Activated CD4-positive, alpha-beta T cell treated with anti-CD3 and anti-CD28 coated beads, Interleukin-2, amount 10 ng/mL, durations not matched to agents 7 days and 5 days (primary cell): ENCODE measurements at places on chromosomes 6 and 20. TPM values are rescaled to one million over a fixed set of nuclear protein-coding genes. Genes with fewer than 3 reads are reported as not detected.

GRCh38 chr20:7673841-7674240 is 266.4 kb downstream of the HAO1 start:
- H3K4me1 ChIP-seq = no peaks in the 10 kb centered on the region
- DNase-seq = no peak
- no peaks in the 10 kb centered on the region for H3K36me3 ChIP-seq

GRCh38 chr6:30127238-30128093 is 8.5 kb upstream of the TRIM40 start:
- peaks cover 13% of the 10 kb centered on the region for H3K4me1 ChIP-seq
- DNase-seq = no peak
- H3K27me3 ChIP-seq = peaks cover 70% of the 10 kb centered on the region
- H3K36me3 ChIP-seq = no peaks in the 10 kb centered on the region

DNA sequence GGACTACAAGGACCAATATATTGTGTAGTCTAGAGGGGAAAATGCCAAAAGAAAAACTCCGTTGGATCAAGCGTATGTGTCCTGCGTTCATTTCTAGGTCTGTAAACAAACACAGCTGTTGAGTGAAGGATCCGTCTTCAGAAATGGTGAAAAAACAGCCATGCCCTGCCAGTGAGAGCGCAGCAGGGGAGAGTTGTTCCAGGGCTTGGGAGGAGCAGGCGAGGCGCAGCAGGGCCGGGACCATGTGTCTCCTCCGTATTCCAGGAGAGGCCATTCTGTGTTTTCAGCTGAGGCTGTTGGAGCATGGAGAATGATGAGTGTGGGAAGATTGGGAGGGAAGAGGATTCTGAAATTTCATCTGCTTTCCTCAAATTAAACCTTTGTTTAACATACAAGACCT is 38.0 kb downstream of the BMP6 start:
- DNase-seq = no peak
- no peaks in the 10 kb centered on the region for H3K36me3 ChIP-seq
- H3K4me3 ChIP-seq = no peak overlapping the region
- H3K27me3 ChIP-seq = peaks cover 6% of the 10 kb centered on the region
- H3K4me1 ChIP-seq = no peaks in the 10 kb centered on the region

- H3K36me3 ChIP-seq = no peaks in the 10 kb centered on the region
- H3K4me3 ChIP-seq = no peak overlapping the region
- H3K27me3 ChIP-seq = no peaks in the 10 kb centered on the region
Measured at GRCh38 chr6:60643870-60644269, 1642.2 kb downstream of the KHDRBS2 start.

GRCh38 chr20:19440660-19441527 is 228.5 kb downstream of the SLC24A3 start:
- peaks cover 10% of the 10 kb centered on the region for H3K4me1 ChIP-seq
- no peak for DNase-seq
- H3K27me3 ChIP-seq = peaks cover 5% of the 10 kb centered on the region
- no peaks in the 10 kb centered on the region for H3K36me3 ChIP-seq
- no peak overlapping the region for H3K27ac ChIP-seq

GRCh38 chr20:33352258-33353012 is 48.9 kb downstream of the CDK5RAP1 start:
- no peak overlapping the region for H3K4me3 ChIP-seq
- no peak for DNase-seq
- H3K27ac ChIP-seq = peak overlapping the region; percentile 9
- H3K4me1 ChIP-seq = no peaks in the 10 kb centered on the region
- peaks cover 7% of the 10 kb centered on the region for H3K36me3 ChIP-seq

DNA sequence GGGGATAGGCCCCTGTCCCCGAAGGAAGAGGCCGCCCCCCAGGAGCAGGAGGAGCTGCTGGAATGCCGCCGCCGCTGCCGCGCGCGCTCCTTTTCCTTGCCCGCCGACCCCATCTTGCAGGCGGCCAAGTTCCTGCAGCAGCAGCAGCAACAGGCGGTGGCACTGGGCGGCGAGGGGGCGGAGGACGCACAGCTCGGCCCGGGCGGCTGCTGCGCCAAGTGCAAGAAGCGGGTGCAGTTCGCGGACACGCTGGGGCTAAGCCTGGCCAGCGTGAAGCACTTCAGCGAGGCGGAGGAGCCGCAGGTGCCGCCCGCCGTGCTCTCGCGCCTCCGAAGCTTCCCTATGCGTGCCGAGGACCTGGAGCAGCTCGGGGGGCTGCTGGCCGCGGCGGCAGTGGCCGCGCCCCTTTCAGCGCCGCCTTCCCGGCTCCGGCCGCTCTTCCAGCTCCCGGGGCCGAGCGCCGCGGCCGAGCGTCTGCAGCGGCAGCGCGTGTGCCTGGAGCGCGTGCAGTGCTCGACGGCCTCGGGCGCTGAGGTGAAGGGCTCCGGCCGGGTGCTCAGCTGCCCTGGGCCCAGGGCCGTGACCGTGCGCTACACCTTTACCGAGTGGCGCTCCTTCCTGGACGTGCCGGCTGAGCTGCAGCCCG is 630 bp downstream of the PPP1R3G start:
- DNase-seq = no peak
- no peaks in the 10 kb centered on the region for H3K36me3 ChIP-seq
- peaks cover 67% of the 10 kb centered on the region for H3K27me3 ChIP-seq
- H3K27ac ChIP-seq = no peak overlapping the region

- no peaks in the 10 kb centered on the region for H3K27me3 ChIP-seq
- no peak overlapping the region for H3K27ac ChIP-seq
- H3K36me3 ChIP-seq = no peaks in the 10 kb centered on the region
- DNase-seq = no peak
- H3K4me1 ChIP-seq = no peaks in the 10 kb centered on the region
- H3K4me3 ChIP-seq = no peak overlapping the region
Measured at GRCh38 chr20:14335052-14335451, 2.4 kb downstream of the FLRT3 start.

DNA sequence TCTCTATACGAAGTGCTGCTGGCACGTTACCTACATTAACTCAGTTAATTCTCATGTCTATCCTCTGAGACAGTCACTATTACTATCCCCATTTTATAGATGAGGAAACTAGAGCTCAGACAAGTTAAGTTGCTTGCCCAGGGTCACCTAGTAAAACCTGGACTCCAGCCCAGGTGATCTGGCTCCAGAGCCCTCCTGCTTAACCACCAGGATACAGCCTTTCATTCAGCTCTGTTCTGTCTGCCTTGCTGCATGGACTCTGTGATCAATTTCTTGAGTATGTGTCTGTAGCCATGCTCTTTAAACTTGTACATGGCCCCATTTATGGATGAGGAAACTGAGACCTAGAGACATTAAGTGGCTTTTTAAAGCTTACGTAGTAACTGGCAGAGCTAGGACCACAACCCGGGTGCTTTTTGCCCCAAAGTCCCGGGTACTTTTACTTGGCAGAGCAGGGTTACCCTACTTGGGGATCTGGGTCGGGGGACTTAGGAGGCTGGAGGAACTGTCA is 4.7 kb downstream of the CDKN1A start:
- peak overlapping the region; percentile 76 for H3K27ac ChIP-seq
- H3K4me3 ChIP-seq = no peak overlapping the region
- H3K4me1 ChIP-seq = peaks cover 41% of the 10 kb centered on the region
- peaks cover 50% of the 10 kb centered on the region for H3K36me3 ChIP-seq
- peaks cover 7% of the 10 kb centered on the region for H3K27me3 ChIP-seq

- no peaks in the 10 kb centered on the region for H3K36me3 ChIP-seq
- no peak overlapping the region for H3K4me3 ChIP-seq
Measured at GRCh38 chr6:116434056-116434725, 27.0 kb upstream of the CALHM6 start.

- H3K27me3 ChIP-seq = peaks cover 3% of the 10 kb centered on the region
- H3K27ac ChIP-seq = no peak overlapping the region
- no peaks in the 10 kb centered on the region for H3K4me1 ChIP-seq
- no peak for DNase-seq
- H3K36me3 ChIP-seq = no peaks in the 10 kb centered on the region
Measured at GRCh38 chr20:54228841-54229240, 21.0 kb downstream of the PFDN4 start.

DNA sequence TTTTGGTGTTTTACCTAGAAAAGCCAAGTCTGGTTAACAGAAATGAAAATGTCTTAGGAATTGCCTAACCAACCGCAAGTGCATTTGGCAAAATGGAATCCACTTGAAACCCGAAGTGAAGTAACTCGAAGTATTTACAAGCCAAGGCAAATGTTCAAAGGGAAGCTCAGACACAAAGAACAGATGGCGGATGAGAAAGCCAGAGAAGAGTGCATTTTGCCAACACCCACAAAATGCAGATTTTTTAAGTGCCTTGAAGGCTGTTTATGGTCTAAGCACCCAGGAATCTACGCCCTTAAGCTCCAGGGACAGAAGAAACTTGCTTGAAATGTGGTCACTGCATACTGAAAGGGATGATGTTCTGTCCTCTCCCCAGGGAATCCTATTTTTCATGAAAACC is 70.0 kb upstream of the TBXT start:
- H3K36me3 ChIP-seq = no peaks in the 10 kb centered on the region
- no peak for DNase-seq
- peaks cover 31% of the 10 kb centered on the region for H3K4me1 ChIP-seq
- no peak overlapping the region for H3K4me3 ChIP-seq
- peaks cover 34% of the 10 kb centered on the region for H3K27me3 ChIP-seq
- H3K27ac ChIP-seq = no peak overlapping the region

- H3K36me3 ChIP-seq = no peaks in the 10 kb centered on the region
- H3K4me1 ChIP-seq = no peaks in the 10 kb centered on the region
- peaks cover 16% of the 10 kb centered on the region for H3K27me3 ChIP-seq
- H3K4me3 ChIP-seq = no peak overlapping the region
Measured at GRCh38 chr20:38190936-38191371, 25.9 kb upstream of the TGM2 start.

GRCh38 chr6:97312241-97312640 is 29.2 kb upstream of the MMS22L start:
- no peaks in the 10 kb centered on the region for H3K27me3 ChIP-seq
- DNase-seq = no peak
- no peaks in the 10 kb centered on the region for H3K36me3 ChIP-seq
- H3K4me1 ChIP-seq = no peaks in the 10 kb centered on the region
- H3K4me3 ChIP-seq = no peak overlapping the region

GRCh38 chr6:170129691-170130171 is 161.1 kb downstream of the DLL1 start:
- no peak overlapping the region for H3K4me3 ChIP-seq
- no peak overlapping the region for H3K27ac ChIP-seq
- DNase-seq = no peak
- H3K36me3 ChIP-seq = no peaks in the 10 kb centered on the region

- DNase-seq = no peak
- H3K4me1 ChIP-seq = peaks cover 46% of the 10 kb centered on the region
- H3K36me3 ChIP-seq = peaks cover 23% of the 10 kb centered on the region
- no peaks in the 10 kb centered on the region for H3K27me3 ChIP-seq
- H3K27ac ChIP-seq = peak overlapping the region; percentile 92
Measured at GRCh38 chr6:87701344-87701675, 723 bp downstream of the AKIRIN2 start.

DNA sequence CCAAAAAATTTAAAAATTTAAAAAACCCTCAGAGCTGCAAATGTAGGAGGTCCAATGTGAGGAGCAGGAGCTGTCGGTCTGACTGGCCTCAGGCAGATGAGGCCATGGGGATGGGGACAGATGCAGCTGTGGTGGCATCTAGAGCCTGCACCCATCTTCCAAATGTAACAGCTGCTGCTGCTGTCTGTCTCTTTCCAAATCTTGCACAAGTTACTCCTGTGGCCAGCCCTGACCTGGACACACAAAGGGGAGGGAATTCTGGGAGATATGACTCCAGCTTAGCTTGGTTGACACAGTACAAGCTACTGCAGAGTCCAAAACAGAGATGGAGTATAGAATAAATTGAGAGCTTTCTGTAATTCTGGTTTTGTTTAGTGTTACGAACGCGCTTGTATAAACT is 115.2 kb downstream of the PRND start:
- no peak overlapping the region for H3K27ac ChIP-seq
- DNase-seq = no peak
- H3K4me1 ChIP-seq = no peaks in the 10 kb centered on the region
- no peaks in the 10 kb centered on the region for H3K27me3 ChIP-seq
- no peaks in the 10 kb centered on the region for H3K36me3 ChIP-seq

DNA sequence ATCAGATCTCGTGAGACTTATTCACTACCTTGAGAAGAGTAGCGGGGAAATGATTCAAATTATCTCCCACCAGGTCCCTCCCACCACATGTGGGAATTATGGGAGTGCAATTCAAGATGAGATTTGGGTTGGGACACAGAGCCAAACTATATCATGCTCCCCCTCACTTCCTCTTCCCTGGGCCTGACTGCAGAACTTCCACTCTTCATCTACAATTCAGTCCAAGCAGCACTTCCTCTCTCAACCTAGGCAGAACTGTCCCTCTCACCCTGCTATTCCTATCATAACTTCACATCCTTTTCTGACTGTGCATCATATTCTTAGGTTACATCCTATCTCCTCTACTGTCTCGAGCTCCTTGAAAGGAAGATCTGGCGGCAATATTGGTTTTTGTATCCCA is 184.0 kb upstream of the HDDC2 start:
- no peaks in the 10 kb centered on the region for H3K36me3 ChIP-seq
- H3K4me1 ChIP-seq = no peaks in the 10 kb centered on the region
- no peak overlapping the region for H3K27ac ChIP-seq
- DNase-seq = no peak

DNA sequence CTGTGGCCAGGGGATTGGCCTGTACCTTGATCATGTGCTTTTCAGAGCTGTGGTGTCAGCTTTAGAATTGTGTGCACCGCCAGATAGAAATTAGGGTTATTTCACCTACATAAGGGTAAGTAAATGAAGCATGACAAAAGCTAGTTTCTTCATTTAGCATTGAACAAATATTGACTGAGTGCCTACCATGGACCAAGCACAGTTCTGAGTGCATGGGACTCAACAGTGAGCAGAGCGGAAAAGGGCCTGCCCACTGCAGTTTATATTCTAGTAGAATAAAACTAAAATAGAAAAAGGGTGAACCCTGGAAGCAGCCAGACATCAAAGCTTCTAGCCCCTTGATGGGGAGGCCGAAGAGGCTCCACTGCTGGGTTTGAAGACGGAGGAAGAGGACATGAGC is 25.6 kb downstream of the ECT2L start:
- peaks cover 26% of the 10 kb centered on the region for H3K4me1 ChIP-seq
- no peak overlapping the region for H3K4me3 ChIP-seq
- H3K36me3 ChIP-seq = no peaks in the 10 kb centered on the region
- DNase-seq = no peak

- no peak overlapping the region for H3K4me3 ChIP-seq
- H3K27ac ChIP-seq = peak overlapping the region; percentile 79
Measured at GRCh38 chr6:158357570-158358216, 45.4 kb downstream of the TULP4 start.

IMPG1 gene
- not detected for total RNA-seq

RSPO3 gene
- total RNA-seq = not detected

C2 gene
- total RNA-seq = 0.57 TPM

LTB gene
- total RNA-seq = 585 TPM

PTGIS gene
- total RNA-seq = 0.40 TPM

CNR1 gene
- not detected for total RNA-seq

RIMS1 gene
- not detected for total RNA-seq

LRRC73 gene
- total RNA-seq = 0.52 TPM

BMP7 gene
- not detected for total RNA-seq

C20orf202 gene
- total RNA-seq = not detected

MYB gene
- 12.6 TPM for total RNA-seq

SPDEF gene
- not detected for total RNA-seq

FILIP1 gene
- total RNA-seq = 0.04 TPM

LY6G6D gene
- not detected for total RNA-seq

XKR7 gene
- not detected for total RNA-seq

MAP3K5 gene
- 23.4 TPM for total RNA-seq

NHSL1 gene
- total RNA-seq = 0.54 TPM
